ENCODE measurements at places on chromosomes 2 and 18.

DNA sequence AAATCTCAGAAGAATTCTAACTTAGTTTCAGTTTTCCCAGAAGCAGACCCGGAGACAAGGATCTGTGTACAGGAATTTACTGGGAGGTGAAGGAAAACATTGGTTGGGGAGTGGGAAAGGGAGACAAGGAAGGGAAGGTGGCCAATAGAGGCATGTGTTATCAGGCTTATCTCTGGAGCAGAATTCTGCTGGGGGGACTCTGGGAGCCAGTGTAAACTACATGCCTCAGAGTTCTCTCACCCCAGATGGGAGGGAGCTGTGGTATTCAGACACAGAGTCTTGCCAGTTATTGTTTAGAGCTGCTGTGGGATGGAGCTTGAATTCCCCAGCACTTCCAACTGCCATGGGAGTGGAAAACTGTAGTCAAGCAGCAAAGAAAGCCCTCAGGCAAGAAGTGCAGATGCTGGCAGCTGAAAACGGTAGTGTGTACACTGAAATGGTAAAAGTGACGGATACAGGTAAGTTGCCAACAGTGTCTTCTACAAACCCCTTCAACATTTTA lies 19.0 kb downstream of the DNPEP start:
- DNase-seq: no peak

DNA sequence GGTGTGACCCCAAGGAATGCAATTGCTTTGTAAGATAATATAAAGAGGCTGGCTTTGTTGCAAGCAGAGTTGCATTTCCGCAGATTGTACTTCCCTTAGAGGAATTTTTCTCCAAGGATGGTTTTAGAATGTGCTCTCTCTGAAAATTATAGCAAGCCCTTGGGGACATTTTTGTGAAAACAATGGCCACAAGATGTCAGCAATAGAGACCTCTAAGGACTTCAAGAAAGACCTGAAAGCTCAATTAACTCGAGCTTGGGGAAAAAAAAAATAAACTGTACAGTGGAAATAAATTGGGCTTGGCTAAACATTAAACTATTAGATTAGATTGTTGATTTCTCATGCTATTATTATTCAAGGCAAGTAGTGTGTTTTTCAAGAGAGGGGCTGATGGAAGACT lies 81.3 kb upstream of the KYNU start:
- no peak for DNase-seq

DNA sequence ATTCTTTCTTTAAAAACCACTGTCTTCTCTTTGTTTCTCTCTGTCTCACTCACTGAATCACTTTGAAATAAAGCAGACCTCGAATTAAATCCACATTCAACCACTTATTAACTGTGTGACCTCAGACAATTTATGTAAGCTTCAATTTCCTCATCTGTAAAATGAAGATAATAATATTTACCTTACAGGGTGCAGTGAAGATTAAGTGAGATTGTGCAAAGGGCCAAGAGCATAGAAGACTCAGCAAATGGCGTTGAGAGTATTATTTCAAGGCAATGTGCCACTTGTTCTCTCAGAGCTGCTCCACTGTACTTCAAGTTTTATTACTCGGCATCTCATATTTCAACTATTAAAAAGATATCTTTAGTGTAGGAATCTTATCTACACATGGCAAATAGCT lies 454.2 kb upstream of the HNRNPA3 start:
- no peak for DNase-seq

DNA sequence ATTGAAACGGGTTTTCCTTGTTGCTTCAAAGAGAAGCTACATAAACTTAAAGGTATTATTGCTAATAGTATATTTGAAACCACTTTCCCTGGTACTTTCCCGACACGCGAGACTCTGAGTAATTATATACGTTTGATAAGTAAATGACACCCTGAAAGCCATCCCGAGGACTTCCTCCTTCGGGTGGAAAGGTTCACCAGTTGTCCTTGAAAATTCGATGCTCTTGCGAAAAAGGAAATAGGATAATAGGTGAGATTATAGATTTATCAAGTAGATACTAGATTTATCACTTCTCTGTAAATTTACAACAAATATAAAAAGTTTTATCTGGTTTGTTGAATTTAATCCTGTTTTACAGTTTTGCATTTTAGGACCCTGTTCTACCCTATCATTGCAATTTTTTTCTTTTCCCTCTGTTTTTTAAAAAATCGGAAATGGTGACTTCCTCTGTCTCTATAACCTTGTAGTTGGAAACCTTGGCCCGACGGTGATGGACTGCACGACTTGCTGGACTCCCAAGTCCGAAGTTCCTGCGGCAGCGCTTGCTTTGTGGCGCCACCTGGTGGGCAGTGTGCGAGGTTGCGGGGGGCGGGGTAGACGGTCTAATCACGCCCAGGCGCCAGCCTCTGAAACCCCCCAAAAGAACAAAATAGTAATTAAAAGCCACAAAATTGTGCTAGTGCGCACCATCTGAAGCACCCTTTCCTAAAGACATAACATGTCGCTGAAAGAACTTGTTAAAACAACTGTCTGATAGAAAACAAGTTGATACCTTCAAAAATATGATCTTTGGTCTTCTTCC lies 972 bp upstream of the DLX2 start:
- DNase-seq: peak; percentile 96

GRCh38 chr18:30623401-30624065 lies 419.0 kb downstream of the DSC3 start:
- DNase-seq: no peak

GRCh38 chr2:149466635-149467034 lies 120.9 kb downstream of the MMADHC start:
- DNase-seq: no peak

- no peak for DNase-seq
These were observed 152.1 kb upstream of the KYNU start for GRCh38 chr2:142725386-142725785.

DNA sequence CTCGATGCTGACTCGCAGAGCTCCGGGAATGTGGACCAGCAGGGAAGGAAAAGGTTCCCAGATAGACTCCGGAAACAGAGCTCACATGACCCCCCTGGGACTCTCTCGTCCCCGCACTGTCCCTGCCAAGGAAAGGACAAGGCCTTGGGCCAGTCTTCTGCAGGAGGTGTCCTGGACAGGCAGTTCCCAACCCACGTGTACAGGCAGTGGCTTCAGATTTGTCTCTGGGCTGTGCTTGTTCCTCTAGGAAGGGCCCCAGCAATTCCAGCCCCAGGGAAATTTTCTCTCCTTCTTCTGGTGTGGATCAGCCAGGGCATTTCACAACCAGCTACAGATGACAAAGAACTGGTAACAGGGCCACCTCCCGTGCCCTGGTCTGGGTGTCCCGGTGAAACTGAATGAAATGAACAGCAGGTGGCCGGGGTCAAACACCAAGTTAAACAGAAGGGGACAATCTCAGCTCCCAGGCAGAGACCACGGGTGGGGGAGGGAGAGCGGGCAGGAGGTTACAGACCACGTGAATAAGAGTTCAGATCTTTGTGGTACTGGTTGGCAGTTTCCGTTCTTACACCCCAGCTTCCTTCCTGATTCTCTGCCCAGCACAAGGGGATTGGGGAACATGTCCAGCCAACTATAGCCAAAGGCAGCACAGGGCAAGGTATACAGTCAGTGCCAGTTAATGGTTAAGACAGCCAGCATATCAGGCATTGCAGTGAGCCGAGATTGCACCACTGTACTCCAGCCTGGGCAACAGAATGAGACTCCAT lies 52.2 kb upstream of the CAB39 start:
- no peak for DNase-seq

- no peak for DNase-seq
These were observed 8.9 kb downstream of the HNRNPA3 start for GRCh38 chr2:177221534-177221933.

- DNase-seq: no peak
These were observed 94.7 kb downstream of the RTN4 start for GRCh38 chr2:54955358-54956110.

- DNase-seq: no peak
These were observed 8.0 kb downstream of the GLI2 start for GRCh38 chr2:120743657-120744056.

DNA sequence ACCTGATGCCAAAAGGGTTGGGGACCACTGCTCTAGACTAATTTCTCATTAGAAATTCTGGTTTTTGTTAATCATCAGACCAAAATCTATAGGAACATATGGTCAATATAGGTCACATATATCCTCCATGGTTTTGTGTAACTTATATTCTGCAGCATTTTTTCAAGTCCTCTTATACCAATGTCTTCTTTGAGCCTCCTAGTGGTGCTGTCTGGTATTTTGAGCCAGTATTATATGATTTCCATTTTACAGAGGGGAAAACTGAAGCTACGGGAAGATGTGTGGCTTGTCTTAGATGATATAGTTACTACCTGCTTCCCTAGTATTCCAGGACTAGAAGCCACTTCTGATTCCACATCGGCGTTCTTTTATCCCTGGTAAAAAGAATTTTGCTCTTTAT lies 13.8 kb downstream of the MAPK4 start:
- DNase-seq: no peak

DNA sequence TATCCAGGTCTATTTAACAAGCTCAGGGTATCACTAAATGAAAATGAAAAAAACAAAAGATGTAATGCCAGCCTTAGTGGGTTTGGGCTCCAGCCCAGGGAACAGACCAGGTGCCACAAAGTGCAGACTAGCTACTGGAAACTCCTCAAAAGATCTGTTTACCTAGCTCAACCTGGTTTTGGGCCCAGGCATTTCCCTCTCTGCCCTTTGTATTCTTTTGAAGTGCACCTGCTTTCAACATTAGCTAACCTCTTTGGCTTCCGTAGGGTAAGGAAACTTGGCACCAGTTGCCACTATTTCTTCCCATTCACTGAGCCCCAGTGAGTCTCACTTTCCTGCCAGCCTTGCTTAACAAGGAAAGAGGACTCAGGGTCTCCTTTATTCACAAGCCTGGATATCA lies 123.6 kb upstream of the CDCA7 start:
- DNase-seq: no peak

- DNase-seq: no peak
These were observed 115.1 kb upstream of the NOSTRIN start for GRCh38 chr2:168687314-168687713.

DNA sequence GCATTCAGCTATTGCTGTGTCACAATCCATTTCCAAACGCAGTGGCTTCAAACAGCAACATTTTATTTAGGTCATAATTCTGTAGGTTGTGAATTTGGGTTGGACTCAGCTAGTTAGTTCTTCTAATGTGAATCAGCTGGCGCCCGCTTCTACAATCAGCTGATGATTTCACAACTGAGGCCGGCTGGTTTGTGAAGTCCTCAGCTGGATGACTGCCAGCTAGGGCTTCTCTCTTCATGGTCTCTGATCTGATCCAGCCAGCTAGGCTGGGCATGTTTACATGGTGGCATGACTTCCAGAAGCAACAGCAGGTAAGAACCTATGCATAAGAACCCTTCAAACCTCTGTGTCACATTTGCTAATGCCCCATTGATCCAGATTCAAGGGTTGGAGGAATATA lies 172.0 kb downstream of the SLC4A10 start:
- DNase-seq: no peak

- DNase-seq: no peak
These were observed 584.3 kb downstream of the ADCYAP1 start for GRCh38 chr18:1488957-1489356.

DNA sequence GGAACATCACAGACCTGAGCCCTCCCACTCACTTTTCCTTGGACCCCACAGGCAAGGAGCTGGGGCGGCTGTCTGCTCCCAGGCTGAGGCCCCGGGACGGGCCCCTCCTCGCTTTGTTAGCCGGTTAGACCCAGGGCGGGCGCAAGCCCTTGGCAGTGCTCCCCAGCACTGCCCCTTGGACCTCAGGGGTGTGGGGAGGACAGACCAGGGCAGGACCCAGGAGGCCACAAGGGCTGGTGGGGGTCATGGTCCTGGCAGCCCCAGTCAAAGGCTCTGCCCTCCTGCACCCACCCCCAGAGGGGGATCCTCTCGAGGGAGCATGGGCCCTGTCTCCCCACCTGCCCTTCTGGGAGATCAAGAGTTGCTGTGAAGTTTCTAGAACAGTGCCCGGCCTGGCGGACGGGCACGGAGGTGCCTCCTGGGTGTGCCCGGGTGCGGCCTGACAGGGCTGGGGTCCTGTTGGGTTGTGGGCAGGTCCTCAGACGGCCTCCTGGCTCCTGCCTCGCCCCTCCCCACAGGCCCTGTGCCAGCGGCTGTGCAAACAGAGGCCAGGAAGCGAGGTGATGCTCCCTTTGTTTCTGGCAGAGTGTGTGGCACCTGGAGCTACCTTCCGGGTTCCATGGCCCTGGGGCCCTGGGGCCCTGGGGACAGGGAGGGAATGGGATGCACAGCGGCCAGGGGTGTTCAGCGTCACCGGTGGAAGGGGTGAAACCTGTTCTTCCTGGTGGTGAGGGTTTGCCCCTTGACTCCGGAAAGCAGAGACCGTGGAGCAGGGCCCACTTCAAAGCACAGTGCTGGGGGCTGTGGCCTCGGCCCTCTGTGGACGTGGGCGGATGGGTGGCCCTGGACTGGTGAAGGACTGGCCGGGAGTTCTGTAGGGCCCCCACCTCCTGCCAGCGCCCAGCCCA lies 2.9 kb upstream of the GAL3ST2 start:
- DNase-seq: peak; percentile 2

All from endothelial cell (in vitro differentiated cells).